Lower lobe of right lung (tissue), 2 donors: ENCODE measurements at places on chromosomes 3 and 15. TPM values are rescaled to one million over a fixed set of nuclear protein-coding genes. Genes with fewer than 3 reads are reported as not detected.
A peak's percentile ranks its signal among the peaks of the same experiment; 100 is the strongest.

DNA sequence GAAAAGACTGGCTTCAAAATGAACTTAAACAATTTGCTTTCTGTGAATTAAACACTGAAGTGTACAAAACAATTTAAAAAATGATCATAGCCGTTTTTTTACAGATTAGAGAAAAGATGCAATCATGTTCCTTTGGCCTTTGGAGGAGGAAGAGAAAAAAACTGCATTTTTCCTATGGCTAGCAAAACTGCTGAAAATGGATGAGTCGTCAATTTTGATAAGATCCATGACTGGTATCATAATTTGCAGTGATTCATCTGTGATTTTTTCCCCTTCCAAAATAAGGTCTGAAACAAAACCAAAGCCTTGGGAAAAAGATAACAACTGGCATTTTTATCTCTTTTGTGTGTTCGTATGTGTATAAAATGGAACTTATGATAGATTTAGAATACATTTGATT is 255.6 kb upstream of the SATB1 start:
- DNase-seq = no peak

- DNase-seq = peak; percentile 77
These were observed at the start of gene ADAMTS9 for GRCh38 chr3:64687781-64688604. TSS of gene ADAMTS9 (minus strand) at chr3:64688000. CDS start at chr3:64687657, 343 bp downstream.

HMG20A gene
- total RNA-seq = 40.9 TPM

GRCh38 chr3:81998139-81998755 is 236.8 kb upstream of the GBE1 start:
- DNase-seq = no peak

- DNase-seq = no peak
These were observed 90.0 kb upstream of the SPATA12 start for GRCh38 chr3:56970461-56970879.

GRCh38 chr15:35013370-35013769 is 25.3 kb upstream of the ZNF770 start:
- no peak for DNase-seq

SKOR1 gene
- 0.41 TPM for total RNA-seq

DNA sequence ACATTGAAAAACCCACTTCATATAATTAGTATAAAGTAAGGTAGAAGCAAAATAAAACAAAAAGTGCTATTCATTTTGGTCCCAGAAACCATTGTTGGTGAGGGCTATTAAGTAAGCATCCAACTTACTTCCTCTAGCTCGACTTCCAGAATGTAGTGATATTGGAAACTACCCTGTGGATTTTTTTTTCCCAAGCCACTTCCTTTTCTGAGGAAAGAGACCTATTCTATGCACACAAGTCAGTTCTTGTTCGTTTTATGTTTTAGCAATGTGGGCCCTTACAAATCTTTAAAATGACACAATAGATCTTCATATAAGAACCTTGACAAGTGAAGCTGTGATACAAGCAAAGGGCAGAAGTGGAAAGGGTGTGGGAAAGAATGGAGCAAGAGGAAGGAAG is 402.0 kb upstream of the TBL1XR1 start:
- DNase-seq = no peak

SPINK8 gene
- total RNA-seq = not detected

- no peak for DNase-seq
These were observed 89.0 kb downstream of the BDH1 start for GRCh38 chr3:197466586-197467399.

AMIGO3 gene
- total RNA-seq = not detected

DNA sequence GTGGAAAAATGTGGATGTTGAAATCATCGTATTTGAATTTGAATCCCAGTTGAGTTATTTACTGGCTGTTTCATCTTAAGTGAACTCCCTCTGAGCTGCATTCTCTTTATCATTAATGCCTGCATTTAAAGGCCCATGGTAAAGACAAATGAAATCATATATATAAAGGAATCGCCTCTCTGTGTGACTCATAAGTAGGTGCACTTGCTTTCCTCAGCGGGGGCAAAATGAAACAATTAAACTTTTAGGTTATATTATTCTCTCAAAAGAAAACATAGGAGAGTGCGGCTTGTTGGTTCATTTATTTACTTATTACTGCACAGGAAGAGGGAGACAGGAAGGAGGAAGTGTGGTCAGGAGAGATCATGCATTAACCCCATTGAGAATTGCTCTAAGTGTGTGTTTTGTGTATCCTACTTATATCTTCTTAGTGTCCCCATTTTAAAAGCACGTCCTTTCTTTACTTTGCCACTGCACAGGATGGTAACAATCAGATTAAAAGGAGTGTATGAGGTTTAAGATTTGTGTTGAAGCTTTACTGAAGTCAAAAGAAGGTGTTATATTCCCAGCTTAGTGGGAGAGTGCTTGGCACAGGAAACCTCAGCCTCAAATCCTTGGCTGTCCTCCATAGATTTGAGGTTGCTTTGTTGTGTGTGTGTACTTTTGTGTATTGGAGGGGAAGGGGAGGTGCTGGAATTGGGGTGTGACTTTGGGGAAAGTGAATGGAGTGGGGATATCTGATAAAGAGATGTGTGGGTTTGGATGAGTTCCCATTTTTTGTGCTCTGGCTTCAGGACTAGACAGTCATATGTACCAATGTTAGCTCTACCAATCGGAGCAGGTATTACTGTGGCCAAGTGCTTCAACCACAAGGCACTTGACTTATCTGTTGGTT is 595.8 kb upstream of the NR2F2 start:
- DNase-seq = no peak

ARGFX gene
- total RNA-seq = not detected

- DNase-seq = no peak
These were observed 95.4 kb downstream of the HMG20A start for GRCh38 chr15:77516076-77516475.

NAALADL2 gene
- total RNA-seq = 9.8 TPM

CKMT1B gene
- total RNA-seq = 0.89 TPM

- DNase-seq = no peak
These were observed 42.5 kb downstream of the SETD2 start for GRCh38 chr3:47121409-47121808.

DNA sequence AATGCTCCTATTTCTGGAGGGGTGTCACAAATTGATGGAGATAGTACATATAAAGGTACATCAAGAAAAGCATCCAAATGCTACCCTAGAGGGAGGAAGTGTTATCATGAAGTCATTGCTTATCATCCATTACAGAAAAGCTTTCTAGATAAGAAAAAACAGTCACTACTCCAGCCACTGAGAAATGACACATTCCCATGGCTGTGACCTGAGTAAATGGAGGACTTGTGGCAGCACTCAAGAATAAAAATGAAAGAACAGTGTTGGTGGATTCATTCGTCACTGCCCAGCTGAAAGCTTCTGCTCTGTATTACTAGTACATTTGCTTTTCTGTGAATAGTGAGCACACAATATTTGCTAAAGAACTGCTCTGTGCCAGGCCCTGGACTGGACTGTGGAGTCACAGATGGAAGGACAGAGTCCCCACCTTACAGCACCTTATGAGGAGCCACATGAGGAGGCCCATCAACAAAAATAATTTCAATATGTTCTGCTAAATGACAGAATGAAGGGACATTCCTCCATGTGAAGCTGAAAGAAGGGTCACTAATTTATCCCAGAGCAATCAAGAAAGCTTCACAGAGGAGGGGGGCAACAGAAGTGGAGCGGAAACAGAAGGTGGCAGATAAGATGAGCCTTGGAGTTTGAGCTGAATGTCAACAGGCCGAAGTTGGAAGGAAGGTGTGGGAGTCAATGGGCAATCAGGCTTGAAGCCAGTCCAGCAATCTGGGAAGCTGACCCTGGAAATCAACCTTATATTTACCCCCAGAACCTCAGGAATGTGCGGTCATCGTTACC is 343.5 kb upstream of the TRIM42 start:
- DNase-seq = no peak

STRA6 gene
- total RNA-seq = not detected

GRCh38 chr3:137249311-137249940 is 291.6 kb downstream of the IL20RB start:
- DNase-seq = no peak

DNA sequence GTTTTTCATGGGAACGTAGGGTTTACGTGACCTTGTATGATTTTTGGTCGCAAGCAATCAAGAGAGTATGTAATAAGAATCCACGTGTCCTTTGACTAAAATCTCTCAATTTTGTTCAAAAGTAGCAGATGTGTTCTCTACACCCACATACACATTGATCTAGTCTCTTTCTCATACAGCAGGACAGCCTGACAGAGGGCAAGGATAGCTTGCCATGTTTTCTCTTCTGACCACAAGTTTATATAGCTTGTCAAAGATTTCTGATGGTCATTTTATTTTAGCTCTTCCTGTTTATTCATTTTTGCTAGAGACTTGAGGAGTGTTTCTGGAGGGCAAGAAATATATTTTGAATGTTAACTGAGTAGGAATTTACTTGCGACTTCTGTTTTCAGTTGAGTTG is 570.2 kb upstream of the ALCAM start:
- no peak for DNase-seq

DNA sequence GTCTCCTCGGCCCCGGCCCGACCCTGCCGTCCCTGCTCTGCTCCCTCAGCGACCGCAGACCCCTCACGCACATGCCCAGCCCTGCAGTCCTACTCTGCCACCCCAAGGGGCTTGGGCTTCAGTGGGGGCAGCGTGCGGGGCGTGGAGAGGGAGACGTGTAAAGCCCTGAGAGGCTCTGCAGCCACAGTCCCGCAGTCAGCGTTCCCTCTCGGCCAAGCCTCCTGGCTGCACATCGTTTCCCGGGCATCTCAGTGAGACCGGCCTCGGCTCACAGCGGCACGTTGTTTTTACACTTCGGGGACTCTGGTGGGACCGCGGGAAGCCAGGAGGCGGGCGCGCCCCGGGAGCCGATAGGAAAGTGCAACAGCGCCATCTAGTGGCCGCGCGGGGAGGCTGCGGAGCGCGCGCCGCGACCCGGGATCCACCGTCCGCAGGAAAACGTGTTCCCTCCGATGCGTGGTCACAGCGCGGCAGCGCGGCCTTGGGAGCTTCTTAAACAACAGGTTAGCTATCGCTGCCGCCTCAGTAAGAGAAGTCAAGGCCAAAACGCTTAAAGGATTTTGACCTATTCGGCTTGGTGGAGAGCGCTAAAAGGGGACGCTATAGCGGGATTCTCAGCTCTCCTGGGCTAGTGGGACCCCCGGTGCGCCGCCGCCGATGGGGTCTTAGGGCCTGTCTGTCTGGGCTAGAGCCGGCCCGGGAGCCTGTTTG is 226.8 kb upstream of the IGF1R start:
- peak; percentile 78 for DNase-seq

GRCh38 chr15:95261546-95261945 is 1030.2 kb downstream of the MCTP2 start:
- DNase-seq = no peak
